ENCODE measurements at places on chromosomes 16 and 17.

- DNase-seq, result peak; percentile 24
These were observed 671.1 kb downstream of the WWOX start for GRCh38 chr16:78770353-78771091.

DNA sequence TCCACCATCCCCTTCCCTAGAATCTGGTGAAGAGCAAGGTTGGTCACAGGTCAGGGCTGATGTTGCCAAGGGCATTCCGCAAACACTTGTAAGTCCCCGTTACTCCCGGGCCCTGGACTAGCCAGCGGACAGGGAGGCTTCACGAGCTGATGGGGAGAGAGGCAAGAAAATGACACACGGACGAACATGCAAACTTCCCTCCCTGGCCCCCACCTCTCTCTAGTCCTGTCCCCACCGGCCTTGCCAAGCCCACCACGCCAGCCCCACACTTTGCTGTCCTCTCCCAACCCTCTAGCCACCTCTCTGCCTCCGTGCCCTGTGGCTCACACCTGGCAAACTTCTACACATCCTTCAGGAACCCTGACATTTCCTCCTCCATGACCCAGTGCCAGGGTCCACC lies 54.8 kb downstream of the RPH3AL start:
- DNase-seq, result no peak

DNA sequence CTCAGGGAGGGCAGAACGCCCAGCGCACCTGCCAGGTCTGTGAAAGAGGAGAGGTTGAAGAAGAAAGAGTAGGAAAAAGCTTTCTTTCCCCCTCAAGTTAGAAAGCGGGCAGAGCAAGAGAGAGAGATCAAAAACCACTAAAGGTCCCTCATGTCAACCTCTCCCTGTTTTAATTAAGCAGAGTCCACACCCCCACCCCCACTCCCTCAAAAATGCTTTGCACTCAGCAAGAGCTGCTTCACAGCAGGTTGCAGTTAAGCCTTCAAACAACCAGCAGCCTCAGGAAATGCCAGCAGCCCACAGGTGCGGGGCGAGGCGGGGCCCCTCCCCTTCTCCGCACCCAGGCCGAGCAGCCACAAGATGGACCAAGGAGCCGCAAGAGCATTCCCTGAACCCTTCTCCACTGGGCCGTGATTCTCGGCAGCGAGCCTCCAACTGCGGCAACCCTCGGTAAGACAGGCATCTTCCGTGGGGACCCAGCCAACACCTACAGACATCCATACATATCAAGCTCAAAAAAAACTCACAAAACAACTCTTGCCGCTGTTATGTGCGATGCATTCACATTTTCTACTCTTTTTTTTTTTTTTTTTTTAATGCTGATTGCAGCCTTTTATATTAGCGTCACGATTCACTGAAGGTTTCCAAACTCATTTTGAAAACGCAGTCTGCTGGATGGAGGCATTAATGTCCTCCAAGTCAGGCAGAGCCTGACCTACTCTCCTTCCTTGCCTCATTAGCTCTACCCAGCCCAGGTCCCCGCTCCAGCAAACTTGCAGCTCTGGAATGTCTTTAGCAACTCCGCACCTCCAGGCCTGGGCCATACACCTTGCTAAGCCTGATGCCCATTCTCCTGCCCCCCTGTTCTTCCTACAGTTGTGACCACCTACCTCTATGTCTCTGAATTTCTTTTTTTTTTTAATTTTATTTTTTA lies 66.1 kb downstream of the AXIN2 start:
- no peak for DNase-seq

DNA sequence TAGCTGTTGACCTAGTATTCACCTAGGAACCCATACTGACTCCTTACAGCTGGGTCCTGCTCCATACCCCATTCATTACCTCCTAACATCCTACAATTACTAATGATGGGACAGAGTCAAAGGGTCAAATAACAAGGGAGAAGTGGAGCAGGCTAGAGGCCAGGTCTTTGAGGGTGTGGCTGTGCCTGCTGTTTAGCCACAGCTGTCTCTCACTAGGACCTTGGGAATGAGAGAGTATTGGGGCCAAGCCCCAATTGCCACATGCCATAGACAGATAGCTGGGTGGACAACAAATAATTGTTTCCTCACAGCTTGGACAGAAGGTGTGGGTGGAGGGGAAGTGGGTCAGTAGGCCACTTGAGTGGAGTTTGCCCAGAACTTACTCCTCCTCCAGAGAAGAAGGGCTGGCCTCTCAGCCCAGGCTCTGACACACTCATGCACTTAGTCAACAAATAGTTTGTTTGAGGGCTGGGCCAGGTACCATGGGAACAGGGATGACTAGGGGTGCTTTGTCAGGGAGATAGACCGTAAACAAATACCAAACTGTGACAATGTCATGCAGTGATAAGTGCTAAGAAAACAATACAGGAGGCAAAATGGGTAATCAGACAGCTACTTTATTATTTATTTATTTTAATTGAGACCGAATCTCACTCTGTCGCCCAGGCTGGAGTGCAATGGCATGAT lies 10.2 kb upstream of the CENPT start:
- no peak for DNase-seq

GRCh38 chr16:80161799-80162739 lies 378.7 kb upstream of the DYNLRB2 start:
- DNase-seq, result no peak

GRCh38 chr17:46989637-46990431 lies 10.8 kb upstream of the RPRML start:
- no peak for DNase-seq

DNA sequence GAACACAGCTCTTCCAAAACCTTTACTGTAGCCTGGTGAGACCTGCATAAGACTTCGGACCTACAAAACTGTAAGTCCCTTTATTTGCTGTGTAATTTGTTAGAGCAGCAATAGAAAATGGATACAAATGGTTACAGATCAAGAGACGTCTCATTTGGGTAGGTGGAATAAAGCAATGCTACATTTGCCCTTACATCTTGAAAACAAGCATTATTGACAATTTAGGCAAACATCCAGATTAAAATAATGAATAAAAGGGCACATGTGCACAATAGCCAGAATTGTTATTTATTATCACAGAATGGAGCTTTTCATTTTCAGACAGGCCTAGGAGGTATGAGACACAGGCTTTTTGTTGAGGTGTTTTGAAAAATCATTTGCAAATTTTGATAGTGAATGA lies 222.2 kb upstream of the CPHXL start:
- DNase-seq, result no peak

- no peak for DNase-seq
These were observed 5.9 kb downstream of the RANBP10 start for GRCh38 chr16:67800338-67800926.

- DNase-seq, result no peak
These were observed 4.5 kb downstream of the ARHGDIA start for GRCh38 chr17:81866440-81867169.

- no peak for DNase-seq
These were observed 58.8 kb downstream of the USP10 start for GRCh38 chr16:84758627-84759026.

DNA sequence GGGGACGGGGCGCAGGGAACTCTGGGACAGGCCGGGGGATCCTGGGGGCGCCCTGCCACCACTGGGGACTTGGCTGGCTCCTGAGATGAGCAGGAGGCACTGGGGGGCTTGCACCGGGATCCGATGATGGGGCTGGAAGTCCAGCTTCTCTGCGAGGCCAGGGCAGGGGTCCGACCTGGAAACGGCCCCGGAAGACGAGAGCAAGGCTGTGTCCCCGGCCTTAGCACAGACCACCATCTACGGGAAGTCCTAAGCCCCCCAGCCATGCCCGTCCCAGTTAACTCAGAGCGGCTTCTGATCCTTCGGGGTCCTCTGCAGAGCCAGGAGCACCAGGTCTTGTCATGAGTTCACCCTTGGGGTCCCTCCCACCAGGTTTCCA lies 573 bp downstream of the CDT1 start:
- no peak for DNase-seq

DNA sequence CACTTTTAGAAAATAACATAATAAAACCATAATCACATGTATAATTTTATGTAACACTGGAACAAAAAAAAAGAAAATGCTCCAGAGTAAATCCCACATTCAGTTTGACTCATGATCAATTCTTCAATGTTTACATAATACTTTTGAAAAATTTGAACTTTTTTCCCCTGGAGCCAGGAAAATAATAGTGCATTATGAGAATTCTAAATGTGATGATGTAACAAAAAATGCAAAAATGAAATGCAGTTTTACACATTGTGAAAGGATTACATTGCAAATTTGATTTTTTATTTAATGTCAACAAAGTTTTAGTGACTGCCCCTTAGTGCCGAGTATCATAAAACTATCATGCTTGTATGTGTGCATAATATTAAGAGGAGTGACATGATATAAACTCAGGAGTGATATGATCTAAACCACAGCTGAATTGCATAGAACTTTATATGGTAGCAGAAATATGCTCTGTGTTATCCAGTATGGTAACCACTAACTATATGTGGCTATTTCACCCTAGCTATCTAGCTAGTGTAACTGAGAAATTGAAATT lies 238.2 kb downstream of the CDH8 start:
- DNase-seq, result no peak

- no peak for DNase-seq
These were observed 1.1 kb upstream of the CRHR1 start for GRCh38 chr17:45782889-45783592.

DNA sequence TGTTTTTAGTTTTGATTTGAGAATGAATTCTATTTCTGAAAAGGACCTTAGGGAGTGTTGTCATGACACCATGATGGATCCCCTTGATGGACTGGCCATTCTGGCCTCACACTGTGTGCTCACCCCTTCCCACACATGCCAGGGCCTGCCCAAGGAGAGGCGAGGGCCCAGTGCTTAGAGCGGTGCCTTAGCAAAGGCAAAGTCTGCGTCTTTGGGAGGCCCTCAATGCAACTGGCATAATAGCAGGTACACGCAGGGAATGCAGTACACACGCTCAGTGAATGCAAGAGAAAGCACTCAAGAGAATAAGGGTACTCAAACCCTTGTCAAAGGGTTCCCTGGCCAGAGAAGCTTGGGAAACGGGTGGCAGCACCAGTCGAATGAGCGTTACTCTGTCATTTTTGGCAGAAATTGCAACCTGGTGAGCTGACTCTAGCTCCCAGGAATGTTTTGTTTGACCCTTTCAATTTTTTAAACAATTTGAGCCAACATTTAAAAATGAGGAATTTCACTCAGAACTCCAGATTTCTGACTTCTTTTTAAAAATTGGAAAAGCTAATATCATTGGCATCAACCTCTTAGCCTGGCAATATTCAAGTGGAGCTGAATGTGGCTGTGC lies 32.1 kb downstream of the NKD1 start:
- DNase-seq, result no peak

- no peak for DNase-seq
These were observed 70.7 kb downstream of the TEX14 start for GRCh38 chr17:58621174-58621573.

DNA sequence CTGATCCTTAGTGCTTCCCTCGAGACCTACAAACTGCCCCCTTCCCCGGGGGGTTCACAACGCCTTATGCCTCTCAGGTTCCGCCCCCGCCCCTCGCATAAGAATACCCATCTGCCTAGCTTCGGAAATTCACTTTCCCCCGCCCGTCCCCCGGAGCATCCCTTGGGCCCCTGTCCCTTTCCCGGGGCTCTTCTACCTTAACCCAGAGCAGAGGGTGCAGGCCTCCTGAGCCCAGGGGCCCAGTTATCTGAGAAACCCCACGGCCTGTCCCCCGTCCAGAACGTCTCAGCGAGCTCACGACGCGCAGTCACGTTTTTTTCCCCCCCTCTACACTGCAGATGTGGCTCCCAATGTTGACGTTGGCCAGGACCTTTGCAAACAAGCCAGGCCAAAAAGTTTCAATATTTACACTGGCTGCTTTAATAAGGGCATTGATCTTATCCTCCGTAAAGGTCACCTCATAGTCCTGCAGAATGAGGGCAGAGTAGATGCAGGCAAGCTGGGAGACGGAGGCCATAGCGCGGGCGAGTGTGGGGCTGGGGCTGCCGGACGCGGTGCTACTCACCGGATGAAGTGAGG lies 1.4 kb upstream of the NBR1 start:
- DNase-seq, result no peak

DNA sequence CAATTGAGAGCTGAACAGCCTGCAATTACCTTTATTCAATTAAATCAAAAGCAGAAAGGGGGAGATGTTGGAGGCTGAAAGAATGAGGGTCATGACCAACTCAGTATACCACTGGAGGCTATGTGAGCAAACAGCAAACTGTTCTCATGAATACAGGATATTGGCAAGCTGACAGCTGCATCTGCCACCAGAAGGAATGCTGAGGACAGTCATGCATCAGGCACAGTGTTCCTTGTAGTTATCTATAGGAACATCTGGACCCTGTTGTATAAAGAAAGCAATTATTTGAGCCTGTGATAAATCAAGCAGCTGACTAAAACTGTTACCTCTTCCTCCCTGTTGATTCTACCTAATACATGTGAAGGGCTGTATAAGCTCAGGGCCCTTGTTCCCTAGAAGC lies 2064.6 kb downstream of the TP53TG3F start:
- no peak for DNase-seq

DNA sequence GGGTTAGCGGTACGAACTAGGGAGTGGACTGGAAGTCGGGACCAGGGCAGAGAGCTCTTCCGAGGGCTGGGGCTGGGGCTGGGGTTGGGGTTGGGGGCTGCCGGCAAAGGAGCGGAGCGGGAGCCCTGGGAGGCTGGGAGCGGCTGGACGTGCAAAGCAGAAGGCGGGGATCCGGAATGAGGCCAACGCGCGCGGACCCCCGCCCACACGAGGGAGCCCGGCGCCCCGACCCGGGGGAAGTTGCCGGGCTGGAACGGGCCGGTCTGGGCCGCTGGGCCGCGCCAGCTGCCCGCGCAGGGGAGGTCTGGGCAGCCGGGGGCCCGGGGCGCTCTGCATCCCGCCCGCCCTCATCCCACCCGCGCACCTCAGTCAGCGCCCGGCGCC lies 323 bp downstream of the ST3GAL2 start:
- no peak for DNase-seq

DNA sequence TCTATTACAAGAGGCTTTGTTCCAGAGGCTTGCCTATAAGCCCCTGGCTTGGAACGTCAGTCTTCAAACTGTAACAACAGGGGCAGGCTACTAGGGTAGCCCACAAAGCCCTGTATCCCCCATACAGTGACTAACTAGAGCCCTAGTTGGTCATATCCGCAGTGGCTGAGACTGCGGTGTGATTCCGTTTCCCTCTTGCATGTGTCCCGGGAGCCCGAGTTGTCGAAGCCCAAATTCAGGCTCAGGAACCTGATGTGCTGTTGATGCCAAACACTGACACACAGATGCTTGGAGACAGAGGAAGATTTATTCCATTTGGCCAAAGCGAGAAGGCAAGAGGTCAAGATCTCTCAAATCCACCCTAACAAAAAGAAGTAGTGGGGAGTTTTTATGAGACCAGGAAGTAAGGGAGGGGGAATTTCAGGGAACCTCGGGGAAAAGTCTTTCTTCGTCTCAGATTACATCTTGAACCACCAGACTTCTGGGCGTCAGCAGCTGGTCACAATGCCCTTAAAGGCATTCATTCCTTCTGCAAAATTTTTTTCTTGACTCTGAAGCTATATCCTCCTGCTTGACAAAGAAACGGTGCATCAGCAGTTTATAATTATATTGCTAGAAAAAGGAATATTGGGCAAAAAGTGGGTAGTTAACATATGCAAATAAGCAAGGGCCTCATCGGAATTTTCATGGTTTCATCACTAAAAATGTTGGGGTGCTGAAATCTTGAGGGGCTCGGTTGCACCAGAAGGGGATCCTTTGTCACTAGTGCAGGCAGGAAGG lies 879 bp downstream of the SLFN5 start:
- no peak for DNase-seq

- no peak for DNase-seq
These were observed 6.4 kb upstream of the CRISPLD2 start for GRCh38 chr16:84813141-84813934.

Measured in caudate nucleus (tissue), 63 donors.